ENCODE measurements at places on chromosomes 5 and 9. TPM values are rescaled to one million over a fixed set of nuclear protein-coding genes. Genes with fewer than 3 reads are reported as not detected.

The PCDHGC4 gene
- total RNA-seq = 0.54 TPM

The FOXI1 gene
- not detected for total RNA-seq

The SPATA31D4 gene
- total RNA-seq = not detected

The PPP1R2B gene
- 0.11 TPM for total RNA-seq

The GPR150 gene
- not detected for total RNA-seq

The MLANA gene
- total RNA-seq = not detected

The FOXD4 gene
- total RNA-seq = not detected

The MTX3 gene
- 24.2 TPM for total RNA-seq

The TYRP1 gene
- total RNA-seq = not detected

The RASEF gene
- total RNA-seq = 0.11 TPM

The CCL21 gene
- total RNA-seq = not detected

The ACOT12 gene
- total RNA-seq = not detected

The CAPSL gene
- 4.5 TPM for total RNA-seq

The ECM2 gene
- total RNA-seq = 5.4 TPM

The LRRC8A gene
- total RNA-seq = 35.2 TPM

The CTXN3 gene
- total RNA-seq = not detected

The SH3PXD2B gene
- 20.7 TPM for total RNA-seq

The STOM gene
- total RNA-seq = 67.7 TPM

The LRRC19 gene
- total RNA-seq = not detected

The CNTNAP3B gene
- not detected for total RNA-seq

The FOXD4L4 gene
- total RNA-seq = not detected

The PCA3 gene
- not detected for total RNA-seq

The NDST1 gene
- total RNA-seq = 129 TPM

The CCDC180 gene
- total RNA-seq = 0.11 TPM

The LRRC70 gene
- 0.51 TPM for total RNA-seq

The HMGCR gene
- 34.0 TPM for total RNA-seq

The UBE2QL1 gene
- not detected for total RNA-seq

Data from GM23248 (cell line).